ENCODE measurements at places on chromosomes 12 and 14.

- DNase-seq, result no peak
Measured at GRCh38 chr14:38311655-38312054, 55.8 kb upstream of the CLEC14A start.

GRCh38 chr12:68792952-68793351 lies 15.0 kb upstream of the MDM2 start:
- DNase-seq, result no peak

GRCh38 chr14:77018785-77019184 lies 9.7 kb downstream of the IRF2BPL start:
- no peak for DNase-seq

- DNase-seq, result no peak
Measured at GRCh38 chr14:85468816-85469215, 61.1 kb upstream of the FLRT2 start.

DNA sequence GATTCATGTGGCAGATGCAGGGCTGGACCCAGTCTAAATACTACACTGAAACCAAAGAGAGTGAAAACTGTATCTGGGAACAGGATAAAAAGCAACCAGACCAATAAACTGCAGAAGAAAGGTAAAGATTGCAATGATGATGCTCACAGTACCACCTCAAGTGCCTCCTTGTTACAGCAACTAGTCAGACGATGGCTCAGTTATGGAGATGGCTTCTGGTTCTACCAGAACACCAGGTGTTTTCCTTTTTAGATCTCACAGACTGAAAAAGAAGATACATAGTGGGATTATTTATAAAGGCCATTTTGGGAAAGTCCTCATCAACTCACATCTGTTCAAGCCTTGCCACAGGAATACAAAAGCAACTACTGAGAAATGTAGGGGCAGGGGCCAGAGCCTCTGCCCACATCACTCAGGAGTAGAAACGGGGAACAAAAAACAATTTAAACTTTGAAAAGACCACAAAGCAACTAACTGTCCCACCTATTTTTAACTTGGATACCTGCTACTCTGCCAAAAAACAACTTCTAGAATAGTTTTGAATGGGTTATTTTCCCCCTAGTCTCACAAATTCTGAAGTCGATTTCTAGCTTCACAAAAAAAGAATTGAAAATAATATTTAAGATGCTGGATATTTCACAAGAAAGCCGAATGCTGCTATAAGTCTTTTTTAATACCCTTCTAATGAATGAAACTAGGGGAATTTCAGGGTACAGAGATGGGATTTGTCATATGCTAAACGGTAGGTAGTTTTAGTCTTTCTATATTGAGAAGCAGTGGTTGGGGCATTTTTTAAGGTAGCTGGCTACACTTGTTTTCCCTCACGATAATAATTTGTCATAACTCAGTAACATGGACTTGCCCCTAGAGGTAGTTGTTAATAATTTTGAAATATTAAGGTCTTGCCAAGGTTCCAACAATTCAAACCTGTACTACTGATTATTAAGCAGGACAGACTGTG lies 197.2 kb upstream of the TMPO start:
- no peak for DNase-seq

GRCh38 chr12:12582193-12582881 lies 19.7 kb upstream of the DUSP16 start:
- peak; percentile 26 for DNase-seq
